Upper lobe of right lung (tissue), 1 donor: ENCODE measurements at places on chromosomes 12 and 14.

- peak; percentile 13 for DNase-seq
Measured at GRCh38 chr12:49358483-49359141, 8.7 kb upstream of the SPATS2 start.

- DNase-seq, result no peak
Measured at GRCh38 chr14:89040080-89040459, 215.6 kb downstream of the TTC8 start.

DNA sequence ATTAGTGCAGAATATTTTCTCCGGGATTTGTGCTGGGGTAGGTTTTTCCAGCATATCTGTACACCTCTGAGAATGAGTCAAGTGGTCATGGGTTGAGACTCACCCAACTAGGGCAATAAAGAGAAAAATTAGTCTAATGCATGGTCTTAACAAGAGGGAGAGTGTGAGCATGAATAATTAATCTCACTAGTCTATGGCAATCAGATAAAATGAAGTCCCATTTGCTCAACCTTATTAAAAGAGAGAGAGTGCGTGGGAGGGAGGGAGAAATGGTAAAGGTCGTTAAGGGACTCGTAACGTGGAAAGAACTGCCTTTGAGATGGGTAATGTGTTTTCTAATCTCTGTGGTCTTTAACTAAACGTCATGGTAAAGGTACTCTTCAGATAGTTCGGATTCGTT, 91.6 kb downstream of the TESC start:
- no peak for DNase-seq

DNA sequence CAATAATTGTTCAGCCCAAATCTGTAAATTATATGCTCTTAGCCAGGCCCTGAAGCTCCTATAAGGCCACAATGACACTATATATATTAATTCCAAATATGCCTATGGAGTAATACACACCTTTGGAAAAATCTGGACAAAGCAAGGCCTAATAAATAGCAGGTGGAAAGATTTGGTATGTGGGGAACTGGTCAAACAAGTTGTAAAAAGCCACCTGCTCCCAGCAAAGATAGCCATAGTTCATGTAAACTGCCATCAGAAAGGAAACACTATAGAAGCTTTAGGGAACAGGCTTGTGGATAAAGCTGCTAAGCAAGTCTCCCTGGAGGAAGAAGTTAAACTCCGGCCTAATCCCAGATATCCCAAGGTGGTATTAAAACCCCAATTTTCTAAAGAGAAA, 29.7 kb downstream of the PRMT8 start:
- DNase-seq, result no peak

- DNase-seq, result no peak
Measured at GRCh38 chr14:75980856-75981255, 939 bp downstream of the TGFB3 start.

GRCh38 chr12:56474389-56474788, 6.0 kb downstream of the SPRYD4 start:
- no peak for DNase-seq

GRCh38 chr14:92712654-92713051, 35.8 kb downstream of the LGMN start:
- DNase-seq, result no peak
